ENCODE measurements at places on chromosomes 1 and 21.

DNA sequence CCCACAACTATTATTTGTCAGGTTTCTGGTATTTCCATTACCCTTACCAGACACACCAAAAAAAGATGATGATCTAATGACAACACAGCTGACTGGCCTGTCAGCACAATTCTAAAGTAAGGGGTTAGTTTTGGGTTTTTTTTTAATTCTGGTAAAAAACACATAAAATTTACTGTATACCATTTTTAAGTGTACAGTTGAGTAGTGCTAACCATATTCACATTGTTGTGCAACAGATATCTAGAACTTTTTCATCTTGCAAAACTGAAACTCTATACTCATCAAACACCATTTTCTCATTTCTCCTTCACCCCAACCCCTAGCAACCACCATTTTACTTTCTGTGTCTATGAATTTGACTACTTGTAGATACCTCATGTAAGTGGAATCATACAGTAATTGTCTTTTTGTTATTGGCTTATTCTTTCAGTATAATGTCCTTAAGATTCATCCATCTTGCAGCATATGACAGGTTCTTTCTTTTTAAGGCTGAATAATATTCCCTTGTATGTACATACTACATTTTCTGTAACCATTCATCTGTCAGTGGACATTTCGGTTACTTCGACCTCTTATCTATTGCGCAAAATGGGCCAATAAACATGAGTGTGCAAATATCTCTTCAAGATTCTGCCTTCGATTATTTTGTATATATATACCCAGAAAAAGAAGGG, 29.8 kb downstream of the ARNT start:
- DNase-seq: no peak

- DNase-seq: no peak
Measured at GRCh38 chr1:26358411-26359384, 4.8 kb upstream of the CRYBG2 start.

GRCh38 chr1:224054012-224054411, 59.9 kb upstream of the FBXO28 start:
- no peak for DNase-seq

GRCh38 chr1:218474128-218474527, 129.0 kb downstream of the TGFB2 start:
- no peak for DNase-seq

DNA sequence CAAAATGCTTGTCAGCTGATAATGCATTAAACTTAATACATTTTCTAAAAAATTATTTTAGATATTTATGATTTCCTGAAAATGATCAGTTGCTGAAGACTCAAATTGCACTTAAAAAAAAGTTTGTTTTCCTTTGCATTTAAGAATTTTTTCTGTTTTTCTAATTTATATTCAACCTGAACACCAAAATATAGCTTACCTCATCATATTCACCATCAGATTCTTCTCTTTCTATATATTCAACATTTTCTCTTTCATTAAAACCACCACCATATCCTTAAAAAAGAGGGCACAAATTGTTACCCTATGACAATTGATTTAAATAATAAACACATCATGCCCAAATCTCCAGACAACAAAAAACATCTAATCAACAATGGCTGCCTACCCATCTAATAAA, 8.6 kb downstream of the ZRANB2 start:
- no peak for DNase-seq

DNA sequence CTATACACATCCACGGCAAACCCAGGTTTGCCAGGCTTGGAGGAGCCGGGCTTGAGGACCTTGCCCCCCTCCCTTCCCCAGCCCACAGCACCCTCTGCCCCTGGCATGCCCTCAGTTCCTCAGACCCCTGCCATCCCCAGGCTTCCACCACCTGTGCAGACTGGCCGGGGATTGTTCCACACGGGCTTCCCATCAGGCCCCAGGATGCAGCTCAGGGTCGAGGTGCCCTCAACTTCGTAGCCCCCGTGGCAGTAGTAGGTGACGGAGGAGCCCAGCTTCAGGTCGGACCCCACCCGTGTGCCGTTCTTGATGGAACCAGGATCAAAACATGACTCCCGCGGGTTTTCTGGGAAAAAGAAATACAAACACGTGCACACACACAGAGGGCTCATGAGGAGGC, 163.8 kb downstream of the ZSCAN20 start:
- no peak for DNase-seq

GRCh38 chr1:70855203-70855602, 192.4 kb downstream of the PTGER3 start:
- DNase-seq: no peak

DNA sequence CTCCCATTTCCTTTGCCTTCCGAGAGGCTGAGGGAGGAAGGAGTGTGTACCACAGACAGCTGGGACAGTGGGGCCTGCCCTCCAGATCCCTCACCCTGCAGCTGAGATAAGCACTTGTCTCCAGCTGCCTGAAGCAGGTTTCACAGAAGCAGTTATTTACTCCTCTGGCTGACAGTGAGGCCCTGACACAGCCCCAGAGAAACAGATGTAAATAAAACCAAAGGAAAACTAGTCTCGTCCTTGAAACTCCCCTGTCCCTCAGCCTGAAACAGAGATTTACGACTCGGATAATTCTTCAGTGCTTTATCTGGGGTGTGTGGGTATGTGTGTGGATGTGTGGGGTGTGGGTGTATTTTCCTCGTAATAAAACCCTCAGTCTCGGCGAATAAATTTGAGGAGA, 181.1 kb downstream of the IGSF21 start:
- no peak for DNase-seq

- no peak for DNase-seq
Measured at GRCh38 chr21:28865488-28866186, 127.0 kb downstream of the LTN1 start.

DNA sequence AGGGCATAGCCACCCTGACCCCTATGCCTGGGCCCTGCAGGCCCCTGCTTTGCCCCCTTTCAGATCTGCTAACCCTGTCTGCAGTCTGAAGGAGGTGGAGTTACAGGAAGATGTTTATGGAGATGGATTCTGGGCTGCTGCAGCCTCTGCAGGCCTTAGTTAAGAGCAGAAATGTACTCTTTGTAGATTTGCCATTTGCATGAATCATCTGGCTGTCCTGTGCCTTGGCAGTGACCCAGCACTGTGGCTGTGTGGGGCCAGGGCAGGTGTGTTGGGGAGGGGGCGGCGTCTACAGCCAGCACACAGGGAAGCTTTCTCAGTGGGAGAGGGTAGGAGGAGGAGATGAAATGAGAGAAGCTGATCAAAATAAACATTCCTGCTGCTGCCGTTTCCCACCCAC, 867.3 kb downstream of the PLA2G4A start:
- no peak for DNase-seq

- no peak for DNase-seq
Measured at GRCh38 chr21:43847301-43847700, 17.7 kb upstream of the AGPAT3 start.

- no peak for DNase-seq
Measured at GRCh38 chr1:110187139-110187890, 22.8 kb upstream of the KCNC4 start.

- DNase-seq: no peak
Measured at GRCh38 chr1:61184040-61184713, 101.8 kb downstream of the NFIA start.

DNA sequence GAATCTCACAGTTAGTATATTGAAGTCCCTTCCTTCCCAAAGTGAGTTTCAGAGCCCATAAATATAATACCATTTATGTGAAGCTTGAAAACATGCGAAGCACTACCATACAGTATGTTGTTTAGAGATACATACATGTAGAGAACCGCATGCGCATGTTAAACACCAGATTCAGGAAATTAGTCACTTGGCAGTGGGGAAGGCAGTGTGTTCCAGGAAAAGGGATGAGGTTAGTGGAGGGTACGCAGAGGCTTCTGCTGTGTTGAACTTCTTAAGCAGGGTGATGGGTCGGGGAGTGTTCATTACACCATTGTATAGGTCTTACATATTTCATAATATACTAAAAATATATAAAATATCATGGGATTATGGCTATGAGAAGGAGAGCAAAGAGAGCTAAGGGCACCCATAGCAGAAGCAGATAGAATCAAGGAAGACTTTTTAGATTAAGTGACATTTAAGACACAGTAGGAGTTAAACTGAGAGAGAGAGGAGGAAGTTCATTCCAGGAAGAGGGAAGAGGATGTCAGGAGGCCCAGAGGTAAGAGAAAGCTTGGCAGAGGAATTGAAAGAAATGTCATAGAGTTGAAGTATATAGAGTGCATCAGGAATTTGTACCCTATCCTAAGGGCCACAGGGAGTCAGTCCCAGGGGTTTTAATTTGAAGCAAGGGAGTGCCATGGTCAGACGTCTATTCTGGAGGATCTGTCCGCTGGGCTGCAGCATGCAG, 43.5 kb upstream of the SARS1 start:
- no peak for DNase-seq

DNA sequence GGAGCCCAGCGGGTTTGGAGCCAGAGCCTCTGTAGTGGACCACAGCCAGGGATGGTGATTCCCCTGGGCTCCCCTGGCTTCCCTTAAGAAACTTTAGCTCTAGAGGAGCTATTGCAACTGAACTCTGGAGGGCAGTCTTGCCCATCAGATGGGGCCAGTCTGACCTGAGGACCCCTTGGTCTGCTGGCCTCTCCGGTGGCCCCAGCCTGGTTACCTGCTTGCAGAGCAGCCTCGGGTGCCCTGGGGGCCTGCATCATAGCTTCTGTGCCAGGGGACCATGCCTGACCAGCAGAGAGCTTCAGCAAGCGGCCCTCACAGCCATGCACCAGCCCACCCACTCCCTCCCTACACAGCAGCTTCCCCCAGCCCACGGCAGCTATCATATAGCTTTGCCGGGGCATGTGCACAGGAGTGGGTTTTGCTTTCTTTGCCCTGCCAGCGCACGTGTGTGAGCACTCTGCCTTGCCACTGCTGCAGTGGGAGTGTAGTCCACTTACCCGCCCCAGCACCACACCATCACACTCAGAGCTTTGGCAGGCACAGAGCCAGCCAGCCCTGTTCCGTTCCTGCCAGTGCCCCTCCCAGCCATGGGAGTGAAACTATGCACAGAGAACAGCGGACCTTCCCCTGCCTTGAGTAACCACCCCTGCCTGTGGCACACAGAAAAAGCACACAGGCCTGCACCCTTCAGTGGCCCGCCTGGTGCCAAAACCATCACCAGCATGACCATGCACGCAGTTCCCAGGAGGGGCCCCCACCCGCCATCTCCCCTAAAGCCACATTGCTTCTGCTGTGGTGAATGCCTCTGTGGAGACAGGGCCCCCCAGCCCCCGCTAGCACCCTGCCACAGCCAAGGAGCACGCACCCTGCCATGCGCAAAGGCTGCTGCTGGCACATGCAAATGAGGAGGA, 442.9 kb upstream of the NEGR1 start:
- DNase-seq: no peak

- no peak for DNase-seq
Measured at GRCh38 chr1:194624833-194625232, 1438.4 kb upstream of the B3GALT2 start.
